ENCODE measurements at places on chromosomes 16 and 17.
A peak's percentile ranks its signal among the peaks of the same experiment; 100 is the strongest.

DNA sequence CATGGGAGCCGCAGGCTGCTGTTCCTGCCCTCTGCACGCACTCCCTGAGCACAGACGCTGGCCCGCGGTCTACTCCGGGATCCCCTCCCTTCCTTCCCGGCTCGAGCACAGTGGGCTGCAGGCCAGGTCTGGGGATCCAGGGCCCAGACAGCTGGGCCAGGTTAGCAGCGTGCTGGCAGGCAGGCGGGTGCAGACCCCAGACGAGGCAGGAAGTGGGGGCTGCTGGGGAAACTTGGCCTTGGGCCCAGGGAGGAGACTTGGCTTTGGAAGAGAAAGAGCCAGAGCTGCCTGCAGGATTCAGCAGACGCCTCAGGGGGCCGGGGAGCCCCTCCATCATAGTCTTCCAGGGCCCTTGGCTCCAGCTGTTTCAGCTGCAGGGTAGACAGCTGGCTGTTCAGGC is 30.2 kb upstream of the ABCC3 start:
- no peak for DNase-seq

- DNase-seq, result peak; percentile 80
These were observed 17.6 kb upstream of the ABR start for GRCh38 chr17:1197379-1197778.

DNA sequence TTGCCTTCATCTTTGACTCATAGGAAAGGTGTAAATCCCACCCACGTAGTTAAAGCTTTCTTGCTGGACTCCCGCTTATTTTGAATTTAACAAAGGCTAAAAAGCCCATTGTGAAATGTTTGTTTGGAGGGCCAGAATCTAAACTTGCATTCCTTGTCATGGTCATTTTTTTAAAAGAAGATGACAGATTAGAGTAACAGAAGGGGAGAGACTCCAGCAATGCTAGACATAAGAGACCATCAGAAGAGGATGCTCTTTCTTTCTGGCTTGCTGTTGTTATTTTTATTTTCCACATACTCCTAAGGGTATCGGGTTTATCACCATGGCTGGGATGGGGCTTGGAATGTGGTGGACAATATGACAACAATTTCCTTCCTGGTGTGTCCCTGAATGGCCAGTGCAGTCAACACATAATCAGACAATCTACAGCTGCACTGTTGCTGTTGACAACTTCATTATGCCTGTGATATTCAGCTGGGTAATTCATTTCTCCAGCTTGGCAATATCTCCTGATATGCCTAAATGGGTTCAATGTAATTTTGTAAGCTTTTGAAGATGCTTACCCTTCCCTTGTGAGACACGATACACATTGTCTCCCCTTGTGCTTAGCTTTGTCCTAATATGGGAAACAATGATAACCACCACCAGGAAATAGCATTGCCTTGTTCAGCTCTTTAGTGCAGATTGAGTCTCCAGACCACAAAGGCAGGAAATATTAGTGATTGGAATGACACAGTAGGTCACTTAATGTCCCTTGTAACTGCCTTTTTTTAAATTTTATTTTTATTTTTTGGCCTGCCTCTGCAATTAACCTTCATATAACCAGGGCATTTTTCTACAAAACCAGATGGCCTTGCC is 164.3 kb downstream of the ANKFN1 start:
- DNase-seq, result no peak

- DNase-seq, result peak; percentile 7
These were observed 41.2 kb downstream of the REXO5 start for GRCh38 chr16:20847550-20847949.

GRCh38 chr17:69949973-69950695 is 124.9 kb upstream of the KCNJ16 start:
- no peak for DNase-seq

DNA sequence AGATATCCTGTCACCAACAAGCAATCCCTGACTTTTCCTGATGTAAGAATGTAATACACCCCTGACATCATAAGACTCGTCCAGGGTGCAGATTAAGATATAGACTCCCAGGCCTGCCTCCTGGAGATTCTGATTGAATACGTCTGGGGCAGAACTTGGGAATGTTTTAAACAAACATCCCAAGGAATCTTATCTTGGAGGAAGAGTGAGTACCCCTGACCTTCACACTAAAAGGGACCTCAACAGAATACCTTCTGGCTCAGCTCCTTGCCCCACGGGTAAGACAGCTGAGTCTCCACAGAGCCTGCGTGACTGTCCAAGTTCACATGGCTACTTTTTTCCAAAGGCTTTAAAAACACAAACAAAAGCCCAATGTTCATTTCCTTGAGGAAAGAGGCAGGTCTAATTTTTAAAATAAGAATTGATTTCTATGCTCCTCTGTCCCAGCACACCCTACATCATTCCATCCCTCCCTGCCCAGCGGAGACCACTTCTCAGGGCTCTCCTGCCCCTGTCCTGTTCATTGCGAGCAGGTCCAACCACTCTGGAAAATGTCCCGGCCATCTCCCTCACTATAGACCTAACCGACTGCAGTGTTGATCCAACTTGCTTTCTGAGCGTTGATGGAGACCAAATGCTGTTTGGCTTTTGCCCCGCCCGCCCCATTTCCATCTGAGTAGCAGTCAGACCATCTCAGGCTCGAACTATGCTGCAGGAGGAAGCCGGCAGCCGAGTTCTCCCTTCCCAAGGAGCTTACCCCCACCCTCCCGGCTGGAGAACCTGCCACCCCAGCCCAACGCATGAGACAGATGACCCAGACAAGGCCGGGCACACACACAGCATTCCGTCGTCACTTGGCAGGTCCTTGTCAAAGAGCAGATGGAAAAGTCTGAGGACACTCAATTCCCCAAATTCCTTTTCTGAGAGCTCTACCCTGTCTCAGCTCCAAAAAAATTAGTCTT is 44.1 kb upstream of the MYH10 start:
- no peak for DNase-seq

GRCh38 chr16:5006348-5007193 is 27.2 kb downstream of the NAGPA start:
- no peak for DNase-seq

GRCh38 chr17:75906143-75906884 is 1.6 kb upstream of the MRPL38 start:
- DNase-seq, result no peak

GRCh38 chr17:66403846-66404556 is 101.6 kb downstream of the PRKCA start:
- DNase-seq, result peak; percentile 16
